ENCODE measurements at places on chromosomes 5 and 9. TPM values are rescaled to one million over a fixed set of nuclear protein-coding genes. Genes with fewer than 3 reads are reported as not detected.

IL6ST gene
- 60.2 TPM for total RNA-seq

AGXT2 gene
- not detected for total RNA-seq

- no peak for DNase-seq
Observed at GRCh38 chr5:134263801-134264200, 37.9 kb upstream of the PPP2CA start.

- DNase-seq = no peak
Observed at GRCh38 chr5:42837601-42838000, 25.9 kb upstream of the SELENOP start.

- DNase-seq = no peak
Observed at GRCh38 chr9:132784286-132784830, 93.7 kb downstream of the AK8 start.

CARD9 gene
- total RNA-seq = 14.0 TPM

PRLR gene
- total RNA-seq = not detected

DNA sequence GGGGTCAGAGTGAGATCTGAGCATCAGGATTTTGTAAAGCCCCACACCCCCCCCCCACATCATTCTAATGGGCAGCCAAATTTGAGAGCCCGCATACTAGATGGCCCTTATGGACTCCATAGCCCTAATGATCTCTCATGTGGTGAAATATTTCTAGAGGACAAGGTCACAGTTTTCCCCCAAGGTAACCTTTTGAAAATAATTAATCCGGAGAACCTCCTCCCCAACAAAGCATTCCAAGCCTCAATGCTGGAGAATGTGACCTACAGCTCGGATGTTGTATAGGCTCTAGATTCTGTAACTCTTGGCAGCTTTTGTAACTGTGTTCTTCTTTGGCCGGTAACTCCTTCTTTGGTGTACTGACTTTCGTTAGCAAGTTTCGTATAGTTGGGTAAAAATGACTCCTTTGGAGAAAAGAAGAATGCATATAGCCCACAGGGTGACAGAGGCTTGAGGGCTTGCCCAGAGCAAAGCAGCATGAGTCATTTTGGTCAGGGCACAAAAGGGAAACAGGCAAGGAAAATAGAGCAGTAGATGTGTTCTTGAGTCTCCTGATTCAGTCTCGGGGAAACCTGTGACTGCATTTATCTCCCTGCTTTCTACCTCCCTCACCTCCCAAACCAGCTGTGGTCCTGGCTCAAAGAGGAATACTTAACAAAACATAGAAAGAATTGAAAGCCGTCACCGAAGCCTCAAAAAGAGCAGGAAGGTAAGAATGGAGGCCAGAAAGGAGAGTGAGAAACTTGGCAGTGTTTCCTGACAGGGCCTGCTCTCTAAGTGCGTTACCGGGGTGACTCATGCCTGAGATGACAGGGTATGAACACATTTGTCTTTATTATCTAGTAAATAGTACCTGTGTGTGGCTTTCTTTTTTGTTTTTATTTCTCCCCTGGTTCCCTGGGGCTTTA, 6.6 kb upstream of the XPA start:
- DNase-seq = peak; percentile 83

DNA sequence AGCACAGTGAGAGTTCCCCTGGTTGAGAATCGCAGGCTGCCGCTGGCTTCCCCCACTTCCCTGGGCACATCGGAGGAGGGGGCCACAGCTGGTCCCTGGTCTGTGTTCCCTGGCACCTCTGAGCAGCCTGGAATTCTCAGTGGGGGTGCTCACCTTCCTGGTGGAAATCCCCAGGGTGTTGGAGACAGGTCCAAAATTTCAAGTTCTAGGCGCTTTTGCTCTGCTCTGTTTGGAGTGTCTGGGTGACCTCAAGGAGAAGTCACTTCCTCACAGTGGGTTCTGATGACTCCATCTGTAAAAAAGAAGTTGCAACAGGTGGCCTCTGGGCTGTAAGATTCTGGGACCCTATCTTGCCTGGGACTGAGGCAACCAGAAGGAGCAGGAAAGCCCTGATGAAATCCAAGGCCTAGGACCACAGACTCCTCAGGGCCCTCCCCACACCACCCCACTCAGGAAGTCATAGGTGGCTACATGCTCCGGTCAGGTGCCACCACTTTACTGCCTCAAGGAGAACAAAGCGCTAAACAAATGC, at the start of gene TRAF1:
Gene TRAF1, minus strand, starts transcription at position 400 of the 532 bp plus-strand sequence. CDS start 721 bp downstream, outside the sequence.
- no peak for DNase-seq

GRCh38 chr5:177434437-177434836, 8.0 kb downstream of the GRK6 start:
- no peak for DNase-seq

TTC39B gene
- total RNA-seq = 8.7 TPM

- DNase-seq = peak; percentile 59
Observed at GRCh38 chr5:132466433-132467286, 23.9 kb downstream of the IRF1 start.

MCTP1 gene
- 4.3 TPM for total RNA-seq

GRCh38 chr5:124480022-124480421, 266.4 kb downstream of the ZNF608 start:
- no peak for DNase-seq

- DNase-seq = no peak
Observed at GRCh38 chr5:173324115-173325001, 3.9 kb downstream of the STC2 start.

GRCh38 chr9:32941701-32942100, 59.7 kb downstream of the APTX start:
- DNase-seq = no peak
